ENCODE measurements at places on chromosomes 3 and 15. TPM values are rescaled to one million over a fixed set of nuclear protein-coding genes. Genes with fewer than 3 reads are reported as not detected.

DNA sequence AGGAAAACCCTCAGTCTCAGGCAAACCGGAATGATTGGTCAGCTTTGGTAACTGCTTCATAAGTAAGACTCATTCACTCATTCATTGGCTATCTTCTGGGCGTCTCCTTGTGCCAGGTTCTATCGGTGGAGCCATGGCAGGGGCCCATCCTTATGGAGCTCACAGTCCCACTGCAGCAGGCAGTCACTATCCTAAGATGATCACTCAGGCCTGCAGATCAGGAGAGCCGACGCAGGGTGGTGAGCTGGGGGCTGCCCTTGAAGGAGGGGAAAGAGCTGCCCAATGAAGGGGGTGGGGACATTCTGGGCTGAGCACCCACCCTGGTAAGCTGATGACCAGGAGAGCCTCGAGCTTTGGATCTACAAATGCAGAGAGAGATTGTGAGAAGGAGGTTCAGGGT, 20.5 kb upstream of the FGD5 start:
- H3K27me3 ChIP-seq: no peaks in the 10 kb centered on the region
- peaks cover 25% of the 10 kb centered on the region for H3K4me1 ChIP-seq

DNA sequence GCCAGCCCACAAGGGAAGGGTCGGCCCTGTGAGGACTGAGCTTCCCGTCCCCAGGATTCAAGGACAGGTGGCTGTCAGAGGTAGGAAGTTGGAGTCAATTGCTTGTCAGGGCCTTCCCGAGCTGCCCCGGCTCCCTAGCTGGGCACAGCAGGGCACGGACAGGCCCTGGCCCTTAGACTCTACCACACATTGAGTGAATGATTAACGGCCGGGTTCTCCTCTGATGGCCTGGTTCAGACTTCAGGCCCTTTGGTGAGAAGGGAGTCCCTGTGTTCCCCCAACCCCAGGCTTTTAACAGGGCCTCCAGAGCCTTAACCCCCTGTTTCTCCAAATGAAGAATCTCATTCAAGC, 16.4 kb upstream of the FGD5 start:
- peaks cover 34% of the 10 kb centered on the region for H3K4me1 ChIP-seq
- H3K36me3 ChIP-seq: no peaks in the 10 kb centered on the region
- H3K27ac ChIP-seq: no peak overlapping the region
- H3K4me3 ChIP-seq: no peak overlapping the region

Gene DNAH12
- total RNA-seq: 11.2 TPM

Gene CMTM8
- 25.6 TPM for total RNA-seq

Gene SLC6A1
- total RNA-seq: 1.8 TPM
